Brain microvascular endothelial cell (primary cell): ENCODE measurements at places on chromosomes 3 and 15.

DNA sequence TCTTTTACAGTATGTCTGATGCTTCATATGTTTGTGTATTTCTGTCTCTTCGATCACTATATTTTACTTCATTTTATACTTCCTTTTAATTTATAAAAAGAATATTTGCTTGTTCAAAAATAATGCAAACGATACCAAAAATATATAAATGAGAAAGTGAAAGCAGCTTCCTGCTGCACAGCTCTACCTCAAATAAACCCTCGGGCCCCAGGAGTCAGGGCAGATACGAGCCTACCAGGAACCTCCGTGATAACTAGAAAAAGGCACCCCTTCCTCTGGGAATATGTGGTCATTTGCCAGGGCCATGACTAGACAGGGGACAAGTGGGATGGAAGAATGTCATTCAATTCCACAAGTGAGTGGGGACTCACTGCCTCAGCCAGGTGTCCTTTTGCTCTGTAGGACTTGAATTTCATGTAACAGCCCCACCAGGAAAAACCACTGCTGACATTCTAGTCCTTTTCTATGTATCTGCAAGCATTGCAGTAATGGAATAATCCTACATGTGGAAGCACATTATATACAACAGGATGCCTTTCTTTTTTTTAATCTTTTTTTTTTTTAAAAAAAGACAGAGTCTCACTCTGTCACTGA is 133.3 kb downstream of the SUCLG2 start:
- no peak for DNase-seq

DNA sequence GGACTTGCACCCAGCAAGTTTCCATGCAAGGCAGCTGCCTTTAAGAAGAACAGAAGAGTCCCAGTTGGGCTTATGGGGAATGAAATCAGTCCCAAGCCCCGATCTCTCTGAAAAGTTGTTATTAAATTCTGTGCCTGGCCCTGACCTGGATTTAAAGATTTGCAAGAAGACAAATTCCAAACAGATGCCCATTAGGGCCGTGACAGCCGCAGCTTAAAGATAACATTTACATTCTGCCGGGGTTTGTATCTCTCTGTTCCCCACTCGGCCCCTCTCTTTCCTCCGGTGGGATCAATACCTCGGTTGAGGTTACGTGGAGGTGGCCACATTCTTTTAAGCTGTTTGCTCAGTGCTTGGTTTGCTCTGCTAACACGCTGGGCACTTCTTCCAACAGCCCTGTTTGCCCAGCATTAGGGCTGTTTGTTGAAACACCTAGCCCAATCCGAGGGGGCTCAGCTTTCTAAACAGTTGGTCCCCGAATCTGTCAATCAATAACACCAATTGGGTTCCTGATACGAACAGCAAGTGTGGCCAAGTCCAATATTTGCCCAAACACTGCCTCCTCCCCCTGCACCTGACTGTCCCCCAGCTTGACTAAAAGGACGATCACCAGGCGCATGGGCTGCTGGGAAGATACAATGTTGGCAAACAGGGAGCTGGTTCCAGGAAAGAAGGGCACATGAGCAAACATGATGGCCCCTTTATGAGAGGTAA is 108.6 kb downstream of the RPLP1 start:
- DNase-seq = no peak

GRCh38 chr3:101888653-101889052 is 39.3 kb downstream of the NFKBIZ start:
- DNase-seq = no peak

GRCh38 chr3:133757701-133758567 is 11.7 kb downstream of the TF start:
- no peak for DNase-seq

GRCh38 chr3:25945836-25946235 is 155.9 kb downstream of the OXSM start:
- DNase-seq = no peak

- DNase-seq = no peak
These were observed 6.8 kb downstream of the SLC35A5 start for GRCh38 chr3:112568642-112569041.

GRCh38 chr3:178538056-178538455 is 1.8 kb downstream of the KCNMB2 start:
- no peak for DNase-seq

DNA sequence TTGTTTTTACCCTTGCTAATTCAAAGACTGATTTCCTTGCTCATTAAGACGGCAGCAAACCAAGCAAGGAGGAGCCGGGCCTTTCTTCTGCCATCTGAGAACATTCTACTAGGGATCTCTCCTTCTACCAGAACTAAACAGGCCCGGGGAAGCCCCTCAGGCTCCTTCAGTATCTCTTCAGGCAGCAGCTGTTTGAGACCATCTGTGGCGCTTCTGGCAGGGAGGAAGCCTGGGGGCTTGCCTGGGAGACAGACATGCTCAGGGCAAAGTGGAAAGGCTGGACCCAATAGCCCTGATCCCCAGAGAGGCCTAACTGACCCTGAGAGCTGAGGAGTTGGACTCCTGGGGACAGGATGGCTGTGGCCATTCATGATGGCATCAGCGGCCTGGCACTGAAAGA is 67.9 kb downstream of the FEM1B start:
- no peak for DNase-seq

DNA sequence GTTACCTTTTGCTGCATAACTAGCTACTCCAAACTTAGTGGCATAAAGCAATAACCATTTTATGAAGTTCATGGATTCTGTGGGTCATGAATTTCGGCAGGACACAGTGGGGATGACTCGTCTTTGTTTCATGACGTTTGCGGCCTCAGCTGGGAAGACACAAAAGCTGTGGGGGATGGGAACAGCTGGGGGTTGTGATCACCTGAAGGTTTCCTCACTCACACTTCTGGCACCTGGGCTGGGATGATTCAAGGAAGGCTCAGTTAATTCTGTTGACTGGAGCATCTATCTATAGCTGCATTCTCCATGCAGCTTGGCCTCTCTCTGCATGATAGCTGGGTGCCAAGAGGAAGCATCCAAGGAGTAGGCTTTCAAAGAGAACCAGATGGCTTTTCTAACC is 332.8 kb downstream of the ULK4 start:
- no peak for DNase-seq

DNA sequence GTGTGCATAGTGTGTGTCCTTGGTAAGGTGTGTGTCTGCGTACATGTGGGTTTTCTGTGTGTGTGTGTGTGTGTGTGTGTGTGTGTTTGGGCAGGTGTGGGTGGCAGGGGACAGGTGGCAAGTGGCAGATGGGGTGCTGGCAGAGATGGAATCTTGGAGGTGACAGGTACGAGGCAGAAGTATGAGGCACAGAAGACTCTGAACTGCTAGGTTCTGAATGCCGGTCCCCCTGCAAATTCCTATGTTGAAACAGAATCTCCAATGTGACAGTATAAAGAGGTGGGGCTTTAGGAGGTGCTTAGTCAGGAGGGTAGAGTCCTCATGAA is 29.8 kb downstream of the SRPRB start:
- no peak for DNase-seq

GRCh38 chr15:65981837-65982626 is 112.7 kb downstream of the RAB11A start:
- no peak for DNase-seq

DNA sequence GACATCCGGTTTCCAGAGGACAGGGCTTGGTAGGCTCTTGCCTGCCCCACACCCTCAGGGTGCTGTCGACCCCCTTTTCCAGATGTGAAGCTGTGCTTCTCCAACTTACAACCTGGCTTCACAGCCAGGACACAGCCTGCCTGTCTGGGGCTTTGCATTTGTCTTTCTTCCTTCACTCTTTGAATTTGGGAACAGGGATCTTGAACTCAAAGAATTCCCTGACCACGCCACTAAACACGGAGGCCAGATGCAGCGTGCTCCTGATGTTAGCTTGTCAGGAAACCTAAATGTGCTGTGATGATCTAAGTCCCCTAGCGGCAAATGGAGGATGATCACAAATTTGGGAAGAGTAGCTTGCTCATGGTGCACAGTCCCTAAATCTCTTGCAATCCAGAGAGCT is 244.8 kb upstream of the RGMA start:
- DNase-seq = no peak

DNA sequence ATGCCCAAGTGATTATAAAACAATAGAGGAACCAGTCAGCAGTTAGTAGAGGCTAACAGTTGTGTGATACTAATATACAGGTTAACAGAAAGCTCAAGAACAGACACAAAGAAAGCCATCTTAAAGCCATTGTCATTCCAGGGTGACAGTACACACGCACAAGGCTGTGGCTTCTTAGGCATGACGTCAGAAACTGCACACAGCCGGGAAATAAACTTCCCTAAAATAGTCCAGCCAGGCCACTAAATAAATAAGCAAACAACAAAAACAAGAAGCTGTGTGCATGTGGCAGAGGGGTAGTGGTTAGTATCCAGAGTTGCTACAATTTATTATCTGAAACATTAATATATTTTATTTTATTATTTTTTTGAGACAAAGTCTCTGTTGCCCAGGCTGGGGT is 49.8 kb downstream of the PPCDC start:
- no peak for DNase-seq

GRCh38 chr3:133488785-133489367 is 84.6 kb upstream of the CDV3 start:
- peak; percentile 72 for DNase-seq

GRCh38 chr15:30992249-30992864 is 929 bp upstream of the MTMR10 start:
- no peak for DNase-seq

DNA sequence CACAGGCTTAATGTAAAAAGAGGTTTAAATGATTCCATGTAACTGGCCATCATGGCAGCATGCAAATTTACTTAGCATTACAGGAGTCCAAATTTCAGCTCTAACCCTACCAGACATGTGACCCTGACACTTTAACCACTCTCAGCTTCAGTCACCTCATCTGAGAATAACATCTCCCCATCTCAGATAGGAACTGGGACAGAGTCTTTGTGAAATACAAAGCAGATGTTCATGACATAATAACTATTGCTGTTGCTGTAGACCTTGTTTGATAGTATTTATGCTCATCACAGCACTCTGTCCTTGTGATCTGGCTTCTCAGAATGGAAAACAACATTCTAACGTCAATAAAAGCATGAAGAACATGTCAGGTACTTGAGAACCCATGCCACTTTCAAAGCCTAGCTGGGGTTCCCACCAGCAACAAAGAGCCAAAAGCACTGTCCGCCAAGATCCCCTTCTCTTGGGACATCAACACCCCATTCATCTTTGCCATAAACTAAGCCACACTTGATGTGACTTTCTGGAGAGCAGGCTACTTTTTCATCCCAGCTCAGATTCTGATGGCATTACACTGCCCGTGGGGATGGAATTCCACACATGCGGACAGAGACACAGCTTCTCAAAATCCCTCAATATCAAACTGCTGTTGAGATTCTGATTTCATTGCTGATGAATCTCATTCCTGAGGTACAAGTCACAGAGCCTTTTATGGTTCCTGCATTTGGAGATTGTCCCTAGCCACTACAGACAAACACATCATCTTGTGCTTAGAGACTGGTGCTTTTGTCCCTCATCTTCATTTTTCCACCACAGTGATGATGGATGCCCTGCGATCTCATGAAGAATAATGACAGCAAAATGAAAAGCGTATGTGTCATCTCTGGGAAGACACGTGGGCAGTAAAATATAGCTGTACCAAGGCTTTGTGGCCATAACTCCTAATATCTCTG is 202.7 kb downstream of the TNIK start:
- peak; percentile 74 for DNase-seq

DNA sequence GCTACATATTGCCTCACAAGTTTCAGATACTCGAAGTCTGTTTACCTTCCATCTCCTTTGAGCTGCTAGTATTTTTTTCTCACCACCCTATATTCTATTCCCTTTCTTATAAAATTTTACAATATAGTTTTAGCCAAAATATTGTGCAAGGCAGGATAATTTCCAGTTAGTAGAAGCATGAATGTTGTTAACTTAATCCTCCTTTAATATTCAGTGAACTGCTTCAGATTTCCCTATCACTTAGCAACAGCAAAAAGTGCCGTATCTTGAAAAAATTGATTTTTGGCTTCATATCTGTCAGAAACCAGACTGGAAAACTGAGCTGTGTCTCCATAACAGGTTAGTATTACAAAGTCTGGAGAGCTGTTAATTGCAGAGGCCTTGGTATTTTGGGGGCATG is 24.0 kb downstream of the PLSCR4 start:
- no peak for DNase-seq

DNA sequence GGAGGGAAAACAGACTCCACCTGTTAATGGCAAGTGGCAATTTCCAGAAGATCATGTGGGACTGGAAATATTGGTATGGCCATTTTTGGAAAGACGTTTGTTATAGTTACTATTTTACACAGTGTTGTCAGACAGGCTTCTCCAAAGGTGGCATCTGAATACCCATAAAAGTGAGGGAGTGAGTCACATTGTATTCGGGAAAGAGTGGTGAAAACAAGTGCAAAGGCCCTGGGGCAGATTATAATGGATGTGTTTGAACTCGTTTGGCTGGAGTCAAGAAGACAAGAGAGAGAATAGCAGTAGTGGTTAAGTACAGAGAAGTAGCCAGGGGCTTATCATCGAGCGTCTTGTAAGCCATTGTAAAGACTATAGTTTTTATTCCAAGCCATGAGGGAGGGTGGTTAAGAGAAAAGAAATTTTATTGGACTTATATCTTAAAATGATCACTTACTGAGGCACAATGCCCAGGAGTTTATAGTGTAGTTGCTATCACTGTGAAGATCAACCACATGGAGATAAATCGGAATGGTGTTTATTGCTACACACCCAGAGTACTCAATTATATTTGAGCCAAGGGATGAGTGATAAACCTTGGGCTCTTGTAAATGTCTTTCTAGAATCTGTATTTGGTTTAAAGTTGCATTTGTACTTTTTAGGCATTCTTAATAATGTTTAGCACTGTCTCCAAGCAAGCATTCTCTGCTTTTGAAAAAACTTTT is 212.8 kb upstream of the KBTBD8 start:
- DNase-seq = no peak

DNA sequence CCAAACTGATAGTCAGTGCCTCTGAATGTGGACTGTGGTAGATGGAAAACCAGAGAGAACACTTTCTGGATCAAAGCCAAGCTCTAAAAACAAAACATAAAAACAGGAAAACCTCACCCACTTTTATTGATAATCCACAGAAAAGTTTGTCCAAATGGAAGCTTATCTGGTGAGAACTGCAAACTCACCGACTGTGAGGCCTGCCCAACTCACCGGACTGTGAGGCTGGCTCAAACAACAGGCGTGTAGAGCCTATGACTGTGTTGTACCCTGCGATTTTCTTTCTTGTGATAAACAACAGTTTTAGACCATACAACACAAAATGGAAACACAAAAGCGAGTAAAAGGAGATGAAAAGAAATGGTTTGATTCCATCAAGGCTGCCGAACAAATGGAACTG is 7.2 kb downstream of the PRR23C start:
- DNase-seq = no peak

- DNase-seq = no peak
These were observed 32.6 kb downstream of the ALS2CL start for GRCh38 chr3:46660543-46661523.

GRCh38 chr15:58932710-58933280 is 684 bp downstream of the SLTM start:
- no peak for DNase-seq

- DNase-seq = peak; percentile 40
These were observed 235.1 kb downstream of the CD47 start for GRCh38 chr3:107855710-107856109.

GRCh38 chr15:32053719-32054118 is 23.4 kb downstream of the CHRNA7 start:
- DNase-seq = no peak

- no peak for DNase-seq
These were observed 13.3 kb upstream of the CFAP44 start for GRCh38 chr3:113454630-113455029.
